ENCODE measurements at places on chromosomes 11 and 22.

GRCh38 chr11:7775689-7776088, 21.1 kb downstream of the OR5P2 start:
- no peak for DNase-seq

- no peak for DNase-seq
Measured at GRCh38 chr22:23774114-23774921, 1.7 kb downstream of the MMP11 start.

GRCh38 chr11:1473011-1473628, 13.5 kb downstream of the MOB2 start:
- no peak for DNase-seq

GRCh38 chr11:125904678-125905077, 370 bp downstream of the DDX25 start:
- no peak for DNase-seq

- peak; percentile 43 for DNase-seq
Measured at GRCh38 chr11:78354408-78355308, 63.0 kb downstream of the GAB2 start.

GRCh38 chr11:66286699-66287098, 2.2 kb downstream of the YIF1A start:
- no peak for DNase-seq

- no peak for DNase-seq
Measured at GRCh38 chr22:50282361-50283155, 12.4 kb upstream of the MAPK11 start.

DNA sequence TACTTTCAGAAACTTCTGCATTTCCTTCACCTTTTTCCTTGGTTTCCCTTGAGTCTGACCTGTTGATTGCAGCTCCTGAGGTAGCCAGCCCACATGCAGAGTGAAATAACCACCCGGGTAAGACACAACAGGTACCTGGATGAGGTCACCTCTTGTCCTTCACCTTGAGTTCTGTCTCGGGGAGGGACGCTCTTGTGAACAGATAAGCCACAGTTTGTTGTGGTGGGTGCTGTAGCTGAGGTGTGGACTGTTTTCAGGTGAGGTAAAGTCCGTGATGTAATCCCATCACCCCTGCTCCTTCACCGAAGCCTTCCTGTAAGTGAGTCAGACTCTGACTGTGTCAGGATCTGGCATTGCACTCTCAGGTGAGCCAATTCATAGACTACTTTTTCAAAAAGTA, 183.1 kb downstream of the NAV2 start:
- no peak for DNase-seq

DNA sequence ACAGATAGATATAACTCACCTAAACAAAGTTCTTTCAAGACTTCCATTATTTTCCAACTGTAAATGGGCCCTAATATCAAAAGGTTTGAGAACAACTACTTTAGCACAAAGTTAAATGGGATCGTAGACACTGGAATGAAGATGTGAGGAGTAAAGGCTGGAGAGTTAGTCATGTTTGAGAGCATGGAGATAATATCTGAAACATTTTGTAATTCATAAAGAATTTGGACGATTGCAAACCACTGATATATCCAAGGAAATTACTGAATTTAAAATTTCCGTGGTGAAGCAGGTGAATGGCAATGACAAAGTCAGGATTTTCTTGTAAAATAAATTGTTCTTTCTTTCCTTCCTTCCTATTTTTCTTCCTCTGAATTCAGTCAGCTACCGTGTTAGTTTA, 564.9 kb downstream of the CNTN5 start:
- no peak for DNase-seq

GRCh38 chr11:105273660-105274280, 134.2 kb upstream of the CARD18 start:
- DNase-seq = peak; percentile 11

DNA sequence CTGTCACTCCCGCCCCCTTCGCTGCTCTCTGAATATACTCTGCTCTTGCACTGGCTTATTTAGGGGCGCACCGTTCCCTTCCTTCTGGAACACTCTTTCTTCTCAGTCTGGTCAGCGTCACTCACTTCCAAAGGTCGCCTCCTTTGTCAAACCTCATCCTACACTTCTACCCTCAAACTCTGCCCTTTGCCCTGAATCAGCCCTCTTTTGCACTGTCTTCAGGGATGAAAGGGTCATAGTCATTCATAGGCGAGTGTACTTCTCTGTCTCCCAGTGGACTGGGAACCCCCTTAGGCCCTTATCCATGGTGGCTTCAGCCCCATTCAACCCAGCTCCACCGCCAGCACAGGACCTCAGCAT, 15.4 kb downstream of the MOGAT2 start:
- no peak for DNase-seq

- no peak for DNase-seq
Measured at GRCh38 chr11:35178873-35179272, 39.9 kb downstream of the CD44 start.

- no peak for DNase-seq
Measured at GRCh38 chr22:44605486-44605885, 96.5 kb upstream of the PRR5 start.

DNA sequence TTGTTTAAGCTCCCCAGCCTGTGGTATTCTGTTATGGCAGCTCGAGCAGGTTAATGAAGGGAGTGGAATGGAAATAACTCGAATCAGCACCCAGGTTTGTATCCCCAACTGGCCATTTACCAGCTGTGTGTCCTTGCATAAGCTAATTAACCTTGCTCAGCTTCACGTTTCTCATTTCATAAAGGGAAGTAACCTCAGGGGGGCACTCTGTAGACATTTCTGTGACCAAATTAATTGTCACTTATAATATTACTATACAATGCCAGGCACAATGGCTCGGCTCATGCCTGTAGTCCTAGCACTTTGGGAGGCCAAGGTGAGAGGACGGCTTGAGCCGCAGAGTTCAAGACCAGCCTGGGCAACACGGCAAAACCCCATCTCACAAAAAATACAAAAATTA, 13.8 kb downstream of the ADA2 start:
- DNase-seq = no peak

GRCh38 chr11:72759468-72759985, 7.3 kb upstream of the ARAP1 start:
- no peak for DNase-seq

GRCh38 chr11:59551659-59552521, 40.6 kb downstream of the OR4D9 start:
- peak; percentile 79 for DNase-seq

GRCh38 chr22:49866646-49867045, 13.0 kb downstream of the ZBED4 start:
- DNase-seq = no peak

DNA sequence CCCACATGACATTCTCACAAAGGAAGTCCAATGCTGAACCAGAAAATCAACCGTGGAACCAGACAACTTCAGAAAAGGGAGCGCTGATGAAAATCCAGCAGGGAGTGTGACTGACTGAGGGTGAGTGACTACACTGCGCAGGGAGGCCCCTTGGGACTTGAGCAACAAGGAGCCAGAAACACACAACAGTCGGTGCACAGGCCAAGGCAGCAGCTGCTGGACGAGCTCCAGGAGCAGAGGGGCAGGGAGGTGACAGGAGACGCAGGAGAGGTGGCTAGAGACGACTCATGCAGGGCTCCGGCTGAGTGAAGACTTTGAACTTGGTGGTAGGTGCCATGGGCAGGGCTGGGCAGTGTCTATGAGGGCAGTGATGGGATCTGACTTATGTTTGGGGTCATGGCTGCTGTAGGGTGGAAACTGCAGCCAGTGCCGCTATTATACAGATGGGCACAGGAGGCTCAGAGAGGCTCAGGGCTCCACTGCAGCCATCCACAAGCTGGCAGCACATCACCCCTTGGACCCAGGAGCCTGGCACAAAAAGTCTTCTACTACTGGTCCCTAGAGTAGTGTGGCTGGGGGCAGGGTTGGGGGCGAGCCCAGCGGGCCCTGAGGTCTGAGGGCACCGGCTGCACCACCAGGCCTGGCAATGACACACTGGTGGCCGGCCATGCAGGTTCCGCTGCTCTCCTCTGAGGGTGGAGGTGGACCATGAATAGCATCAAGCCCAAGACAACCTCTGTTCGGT, 10.3 kb upstream of the FADD start:
- DNase-seq = no peak

GRCh38 chr11:45918962-45919675, 1.4 kb upstream of the PEX16 start:
- no peak for DNase-seq

- no peak for DNase-seq
Measured at GRCh38 chr11:11335043-11335442, 18.0 kb downstream of the CSNK2A3 start.

GRCh38 chr11:82398300-82398815, 335.3 kb downstream of the FAM181B start:
- DNase-seq = peak; percentile 84

GRCh38 chr11:64263021-64263946, 12.0 kb downstream of the PLCB3 start:
- no peak for DNase-seq

DNA sequence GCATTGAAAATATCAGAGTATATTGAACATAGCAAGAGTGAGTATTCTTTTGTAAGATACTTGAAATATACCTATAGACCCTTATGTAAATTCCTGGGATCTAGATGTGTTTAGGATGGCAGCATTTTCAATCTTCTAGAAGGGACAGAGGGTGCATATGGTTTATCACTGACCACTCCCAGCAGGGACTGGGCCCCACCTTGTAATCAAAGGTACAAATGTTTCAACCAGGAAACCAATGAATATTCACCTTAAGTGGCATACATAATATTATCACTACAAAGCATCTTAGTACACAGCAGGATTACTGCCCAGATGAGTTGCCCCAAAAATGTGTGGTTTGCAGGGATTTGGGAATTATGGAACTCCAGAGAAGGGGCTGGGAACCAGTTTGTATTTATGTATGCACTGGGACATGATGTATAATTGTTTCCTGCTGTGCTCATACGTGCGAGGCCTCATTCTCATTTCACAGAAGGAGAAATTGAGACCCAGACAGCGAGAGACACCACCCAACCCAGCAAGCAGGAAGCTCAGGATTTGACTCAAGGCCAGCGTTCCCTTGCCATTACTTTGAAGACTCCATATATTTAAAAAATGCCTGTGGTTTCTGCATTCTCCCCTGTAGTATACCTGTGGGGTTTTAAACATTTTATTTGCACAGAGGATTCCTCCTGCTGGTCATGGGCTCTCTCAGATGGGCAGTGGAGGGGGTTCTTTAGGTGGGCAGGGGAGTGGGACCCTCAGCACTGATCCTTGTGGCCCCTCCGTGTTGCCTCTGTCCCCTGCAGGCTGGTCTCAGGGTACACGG, 5.2 kb downstream of the APOL4 start:
- no peak for DNase-seq

GRCh38 chr11:123741159-123742030, at the start of gene ZNF202:
ZNF202 (minus strand) TSS chr11:123741660; CDS start chr11:123730888, 10,772 bp downstream.
- peak; percentile 87 for DNase-seq

DNA sequence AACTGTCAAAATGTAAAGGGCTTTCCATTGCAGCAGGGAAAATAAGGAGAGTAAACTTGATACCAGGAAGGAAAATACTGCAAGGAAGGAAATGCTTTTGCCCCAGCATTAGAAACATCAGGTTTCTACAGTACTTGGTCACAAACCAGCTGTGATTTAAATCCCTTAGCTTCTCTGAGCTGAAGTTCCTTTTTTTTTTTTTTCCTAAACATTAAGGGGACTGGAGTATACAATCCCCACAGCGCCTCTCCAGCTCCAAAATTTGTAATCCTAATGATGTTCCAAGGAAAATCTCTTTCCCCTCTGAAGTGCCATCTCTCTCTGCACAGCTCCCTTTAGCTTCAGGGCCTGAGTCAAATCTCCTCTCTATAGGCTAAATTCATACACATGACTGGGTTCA, 220.5 kb upstream of the PITPNB start:
- DNase-seq = no peak

DNA sequence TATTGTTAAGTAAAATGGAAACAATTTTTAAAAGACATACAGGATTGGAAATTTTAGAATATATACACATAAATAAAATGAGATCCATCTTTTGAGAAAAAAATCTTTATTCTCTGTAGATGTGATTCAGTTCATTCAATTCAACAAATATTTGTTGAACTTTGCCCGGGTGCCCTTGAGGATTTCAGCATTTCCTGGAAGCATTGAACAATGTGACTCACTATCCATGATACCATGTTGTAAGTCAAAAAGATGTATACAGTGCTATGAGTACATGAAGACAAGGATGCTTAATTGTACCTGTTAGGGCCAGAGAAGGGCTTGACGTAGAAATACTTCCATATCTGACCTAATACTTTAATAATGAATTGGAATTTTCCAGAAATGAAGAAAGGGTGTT, 353.7 kb downstream of the METTL15 start:
- no peak for DNase-seq

- no peak for DNase-seq
Measured at GRCh38 chr11:3225159-3225758, 6.6 kb upstream of the MRGPRG start.

GRCh38 chr11:94866936-94867795, 99.0 kb downstream of the AMOTL1 start:
- DNase-seq = no peak

- DNase-seq = no peak
Measured at GRCh38 chr11:9604134-9604533, 30.7 kb downstream of the WEE1 start.

DNA sequence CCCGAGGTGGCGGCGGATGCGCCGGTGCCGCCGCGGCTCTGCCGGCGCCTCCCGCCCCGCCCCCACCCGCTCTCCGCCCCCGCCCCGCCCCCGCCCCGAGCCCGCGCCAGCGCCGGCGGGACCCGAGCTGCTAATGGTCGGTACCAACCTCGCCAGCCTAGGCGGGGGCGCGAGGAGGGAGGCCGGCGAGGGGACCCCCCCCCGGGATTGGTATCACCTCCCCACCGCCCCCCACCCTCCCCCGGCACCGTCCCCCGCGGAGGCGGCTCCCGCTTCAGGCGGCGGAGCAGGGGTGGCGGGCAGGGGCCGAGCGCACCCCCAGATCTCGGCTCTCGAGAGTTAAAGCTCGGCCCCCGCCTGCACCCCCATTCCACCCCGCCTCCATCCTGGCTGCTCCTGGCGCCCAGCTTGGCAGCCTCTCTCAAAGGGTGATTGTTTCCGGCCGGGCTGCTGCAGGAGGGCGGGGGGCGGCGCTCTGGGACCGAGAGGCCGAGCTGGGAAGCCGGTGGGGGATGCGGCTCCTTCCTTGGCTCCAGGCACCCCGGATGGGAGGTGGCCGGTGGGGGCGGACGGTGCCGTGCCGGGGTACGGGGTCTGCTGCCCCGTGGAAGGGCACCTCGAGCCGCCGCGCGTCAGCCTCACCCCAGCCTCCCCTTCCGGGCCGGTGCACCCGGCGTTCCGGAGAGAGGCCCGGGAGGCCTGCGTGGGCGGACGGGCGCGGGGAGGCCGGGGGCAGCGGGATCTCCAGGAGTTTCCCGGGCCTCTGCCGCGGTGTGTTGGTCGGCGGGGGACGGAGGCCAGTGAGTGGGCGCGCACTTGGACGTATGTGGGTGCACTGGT, at the start of gene B3GAT1:
Gene B3GAT1 (minus strand): TSS at position 40 of the 840 bp plus-strand sequence. CDS start 24,583 bp downstream, outside the sequence.
- DNase-seq = peak; percentile 91

DNA sequence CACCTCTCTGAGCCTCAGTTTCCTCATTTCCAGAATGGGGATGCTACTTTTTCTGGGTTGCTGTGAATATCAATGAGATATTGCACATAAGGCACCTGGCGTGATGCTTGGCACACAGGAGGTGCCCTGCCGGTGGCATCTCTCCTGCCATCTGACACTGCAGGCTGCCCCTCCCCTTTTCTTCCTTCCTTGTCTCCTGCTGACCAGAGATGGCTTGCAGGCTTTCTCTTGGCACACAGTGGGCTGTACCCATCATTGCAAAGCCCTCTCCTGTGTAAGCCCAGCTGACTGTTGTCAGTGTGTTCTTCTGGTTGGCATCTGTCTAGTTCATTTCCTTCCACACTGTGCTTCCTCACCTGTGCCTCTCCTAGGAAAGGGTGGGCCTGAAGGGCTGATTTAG, 91.7 kb downstream of the MYO18B start:
- DNase-seq = peak; percentile 8

- no peak for DNase-seq
Measured at GRCh38 chr11:73152086-73152853, 10.2 kb upstream of the FCHSD2 start.
